ENCODE measurements at places on chromosomes 16 and 17.
A peak's percentile ranks its signal among the peaks of the same experiment; 100 is the strongest.

DNA sequence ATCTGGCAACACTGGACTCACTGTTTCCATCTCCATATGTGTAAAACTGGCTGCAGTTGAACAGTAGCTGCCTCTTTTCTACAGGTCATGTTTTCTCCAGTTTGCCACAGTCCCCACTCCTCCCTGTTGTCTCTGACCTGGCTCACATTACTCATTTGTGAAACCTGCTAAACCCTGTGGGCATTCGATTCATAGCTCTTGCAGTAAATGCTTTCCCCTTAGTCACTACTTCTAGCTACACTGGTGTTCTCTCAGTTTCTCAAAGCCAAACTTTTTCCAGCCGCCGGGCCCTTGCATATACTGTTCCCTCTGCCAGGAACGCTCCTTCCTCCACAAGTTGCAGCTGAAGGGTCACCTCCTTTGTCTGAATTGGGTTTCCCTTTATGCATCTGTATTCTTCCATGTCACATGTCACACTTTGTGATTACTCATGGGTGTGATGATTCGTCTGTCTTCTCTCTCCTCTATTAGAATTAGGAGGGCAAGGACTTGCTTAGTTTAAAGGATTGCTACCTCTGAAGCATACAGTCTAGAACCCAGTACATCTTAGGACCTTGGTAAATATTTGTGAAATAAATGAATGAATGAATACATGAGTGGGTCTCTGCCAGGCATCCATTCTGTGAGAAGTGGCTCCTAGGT is 15.0 kb upstream of the MT4 start:
- no peak for DNase-seq

DNA sequence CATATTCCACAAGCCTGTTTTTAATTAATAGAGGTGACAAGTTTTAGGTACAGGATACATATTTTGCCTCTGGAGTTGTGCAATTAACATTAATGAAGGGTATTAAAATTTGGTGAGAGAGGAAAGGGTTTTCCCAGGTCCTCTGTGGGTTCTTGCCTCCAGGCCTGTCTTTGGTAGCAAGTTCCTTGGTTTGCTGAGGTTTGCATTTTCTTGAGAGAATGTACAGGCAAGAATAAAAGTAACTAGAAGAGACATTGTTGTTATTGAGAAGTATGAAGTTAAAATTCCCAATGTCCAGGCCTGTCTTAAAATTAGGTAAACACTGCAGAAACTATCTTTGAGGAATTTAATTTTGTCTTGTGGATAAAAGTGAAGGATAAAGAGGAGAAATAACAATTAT is 316.9 kb downstream of the WWOX start:
- DNase-seq = no peak

- no peak for DNase-seq
Observed at GRCh38 chr17:2881295-2881694, 85.1 kb downstream of the RAP1GAP2 start.

- DNase-seq = no peak
Observed at GRCh38 chr17:22570144-22570845, 878.0 kb downstream of the KCNJ18 start.

GRCh38 chr16:27969574-27969973 is 93.9 kb downstream of the GSG1L start:
- no peak for DNase-seq

- no peak for DNase-seq
Observed at GRCh38 chr16:61952841-61953240, 83.4 kb downstream of the CDH8 start.

DNA sequence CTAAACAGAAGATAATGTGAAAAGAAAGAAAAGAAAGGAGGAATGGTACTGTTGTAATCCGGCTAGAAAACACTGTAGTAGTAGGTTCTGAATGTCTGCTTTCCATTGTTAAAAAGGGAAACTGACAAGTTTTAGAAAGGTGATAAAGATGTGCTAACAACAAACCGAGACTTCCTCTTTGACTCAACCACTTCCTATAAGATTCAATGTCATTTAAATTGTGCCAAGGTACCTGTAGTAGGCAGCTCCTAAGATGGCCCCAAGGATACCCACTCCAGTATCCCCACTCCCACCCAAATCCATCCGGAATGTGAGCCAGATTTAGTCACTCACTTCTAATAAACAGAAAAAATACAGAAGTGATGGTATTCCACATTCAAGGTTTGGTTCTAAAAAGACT is 31.2 kb downstream of the XYLT1 start:
- no peak for DNase-seq

GRCh38 chr16:75376475-75377161 is 56.7 kb downstream of the CFDP1 start:
- no peak for DNase-seq

DNA sequence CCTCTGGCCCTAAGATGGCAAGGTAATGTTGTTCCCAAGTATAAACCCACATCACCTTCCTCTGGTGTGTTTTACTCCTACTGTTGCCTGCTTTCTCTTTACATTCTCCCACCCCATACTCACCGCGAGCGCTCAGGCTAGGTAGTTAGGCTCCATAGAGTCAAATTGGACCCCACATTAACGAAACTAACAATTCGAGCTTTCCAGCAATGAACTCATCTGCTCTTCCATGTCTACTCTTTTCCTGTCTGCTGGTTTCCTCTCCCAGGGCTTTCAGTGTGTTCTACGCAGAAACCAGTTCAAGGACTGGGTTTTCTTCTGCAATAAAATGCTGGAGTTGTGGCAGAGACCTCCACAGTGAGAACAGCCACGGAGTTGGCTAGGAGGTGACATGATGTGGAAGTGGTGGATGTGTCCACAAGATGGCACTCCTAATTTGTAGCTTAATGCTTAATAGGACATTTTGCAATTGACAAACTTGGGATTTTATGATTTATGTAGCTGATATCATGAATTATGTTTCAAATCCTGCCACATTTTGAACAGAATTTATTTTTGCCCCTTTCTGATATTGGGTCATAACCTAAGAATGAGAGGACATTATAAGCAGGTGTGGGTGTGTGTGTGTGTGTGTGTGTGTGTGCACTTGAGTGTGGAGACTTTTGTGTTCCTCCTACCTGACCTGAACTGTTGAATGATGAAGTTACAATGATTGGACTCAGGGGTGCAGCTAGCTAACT is 2.2 kb upstream of the UQCRC2 start:
- no peak for DNase-seq

GRCh38 chr17:50365649-50366393 is 7.2 kb downstream of the MRPL27 start:
- DNase-seq = no peak

- no peak for DNase-seq
Observed at GRCh38 chr16:85736921-85737320, 14.0 kb downstream of the C16orf74 start.

- peak; percentile 32 for DNase-seq
Observed at GRCh38 chr17:29588562-29589411, 661 bp downstream of the GIT1 start.

- no peak for DNase-seq
Observed at GRCh38 chr17:46003907-46004748, 5.1 kb downstream of the STH start.

GRCh38 chr16:79004309-79004708 is 596.2 kb downstream of the MAF start:
- DNase-seq = no peak

- no peak for DNase-seq
Observed at GRCh38 chr17:72591289-72592241, 470.7 kb downstream of the SOX9 start.

DNA sequence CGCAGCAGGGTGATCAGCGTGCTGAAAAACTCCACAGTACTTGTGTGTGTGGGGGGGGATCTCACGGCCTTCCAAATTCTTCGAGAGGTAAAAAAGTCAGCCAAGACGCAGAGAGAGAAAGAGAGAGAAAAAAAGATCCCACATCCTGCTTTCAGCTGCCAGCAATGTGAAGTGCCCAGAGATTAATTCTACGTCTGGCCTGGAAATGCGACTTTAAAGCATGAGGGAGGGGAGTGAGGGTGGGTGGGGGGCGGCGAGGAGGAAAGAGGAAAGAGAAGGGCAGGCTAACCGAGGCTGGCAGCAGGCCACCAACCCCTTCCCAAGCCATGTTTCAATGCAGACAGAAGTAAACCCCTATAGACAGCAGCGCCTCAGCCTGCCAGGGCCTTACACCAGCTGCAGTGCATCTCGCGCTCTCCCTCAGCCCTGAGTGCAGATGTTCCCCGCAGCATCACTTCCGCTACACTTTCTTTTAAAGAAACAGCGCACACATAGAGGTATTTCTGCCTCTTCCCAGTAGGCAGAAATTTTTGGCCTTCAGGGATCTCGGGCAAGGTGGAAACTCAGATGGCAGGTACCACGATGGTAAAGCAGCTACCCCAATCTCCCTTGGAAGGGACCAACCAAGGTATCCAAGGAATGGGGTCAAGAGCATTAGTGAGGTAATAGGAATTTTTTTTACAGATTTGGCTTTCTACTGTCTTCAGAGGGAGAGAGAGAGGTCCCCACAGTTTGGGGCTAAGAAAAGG is 87.8 kb downstream of the SMG6 start:
- no peak for DNase-seq

DNA sequence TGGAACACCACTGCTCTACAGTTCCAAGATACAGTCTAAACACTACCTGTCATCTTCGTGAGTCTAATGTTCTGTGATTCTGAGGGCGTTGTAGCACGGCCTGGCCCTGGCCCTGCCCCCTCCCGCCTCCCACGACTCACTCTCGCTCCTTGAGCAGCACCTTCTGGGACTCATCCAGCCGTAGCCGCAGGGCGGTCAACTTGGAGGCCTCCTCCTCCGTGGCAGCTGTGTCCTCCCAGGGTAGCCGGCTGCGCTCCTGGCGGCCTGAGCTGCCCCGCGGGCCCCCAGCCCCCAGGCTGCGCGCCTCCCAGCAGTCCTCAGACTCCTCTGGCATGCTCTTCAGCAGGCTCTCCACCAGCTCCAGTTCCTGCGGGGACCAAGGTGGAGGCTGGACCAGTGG is 10.6 kb downstream of the CCDC102A start:
- DNase-seq = no peak

DNA sequence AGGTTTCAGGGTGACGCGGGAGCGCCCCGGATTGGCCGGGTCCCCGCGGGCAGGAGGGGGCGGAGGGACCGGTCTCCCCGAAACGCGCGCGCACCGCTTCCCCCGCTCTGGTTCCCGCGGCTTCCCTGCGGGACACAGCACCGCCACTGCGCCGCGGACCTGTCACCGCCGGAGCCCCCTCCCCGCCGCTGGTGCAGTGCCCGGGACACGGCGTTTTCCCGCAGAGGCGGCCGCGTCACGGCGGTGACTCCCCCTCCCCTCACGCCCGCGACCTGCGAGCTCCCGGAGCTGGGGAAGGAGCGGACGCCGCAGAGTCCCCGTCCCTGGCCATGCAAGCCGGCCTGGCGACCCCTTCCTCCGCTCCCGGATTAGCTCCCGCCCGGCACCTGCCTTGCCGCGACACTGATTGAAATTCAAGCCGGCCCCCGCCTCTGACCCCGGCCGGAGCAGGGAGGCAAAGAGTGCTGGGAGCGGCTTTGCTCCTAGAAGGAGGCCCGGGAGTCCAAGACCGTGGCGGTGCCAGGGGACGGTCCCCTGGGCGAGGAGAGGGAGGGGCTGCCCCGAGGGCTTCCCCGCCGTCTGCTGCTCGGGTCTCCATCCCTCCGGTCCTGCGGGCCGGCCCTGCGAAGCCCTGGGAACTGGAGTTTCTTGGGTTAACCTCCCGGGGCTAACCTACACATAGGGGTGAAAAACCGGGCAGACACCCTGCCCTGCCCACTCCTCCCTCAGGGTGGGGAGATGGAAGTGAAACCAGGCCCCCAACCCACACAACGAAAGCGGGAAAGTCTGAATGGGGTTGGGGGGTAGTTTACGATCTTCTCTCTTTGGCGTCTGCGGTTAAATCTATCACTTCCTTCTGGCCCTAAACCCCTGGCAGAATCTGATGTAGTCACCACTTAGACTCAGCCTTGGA is 1.0 kb downstream of the RHBDL3 start:
- no peak for DNase-seq

DNA sequence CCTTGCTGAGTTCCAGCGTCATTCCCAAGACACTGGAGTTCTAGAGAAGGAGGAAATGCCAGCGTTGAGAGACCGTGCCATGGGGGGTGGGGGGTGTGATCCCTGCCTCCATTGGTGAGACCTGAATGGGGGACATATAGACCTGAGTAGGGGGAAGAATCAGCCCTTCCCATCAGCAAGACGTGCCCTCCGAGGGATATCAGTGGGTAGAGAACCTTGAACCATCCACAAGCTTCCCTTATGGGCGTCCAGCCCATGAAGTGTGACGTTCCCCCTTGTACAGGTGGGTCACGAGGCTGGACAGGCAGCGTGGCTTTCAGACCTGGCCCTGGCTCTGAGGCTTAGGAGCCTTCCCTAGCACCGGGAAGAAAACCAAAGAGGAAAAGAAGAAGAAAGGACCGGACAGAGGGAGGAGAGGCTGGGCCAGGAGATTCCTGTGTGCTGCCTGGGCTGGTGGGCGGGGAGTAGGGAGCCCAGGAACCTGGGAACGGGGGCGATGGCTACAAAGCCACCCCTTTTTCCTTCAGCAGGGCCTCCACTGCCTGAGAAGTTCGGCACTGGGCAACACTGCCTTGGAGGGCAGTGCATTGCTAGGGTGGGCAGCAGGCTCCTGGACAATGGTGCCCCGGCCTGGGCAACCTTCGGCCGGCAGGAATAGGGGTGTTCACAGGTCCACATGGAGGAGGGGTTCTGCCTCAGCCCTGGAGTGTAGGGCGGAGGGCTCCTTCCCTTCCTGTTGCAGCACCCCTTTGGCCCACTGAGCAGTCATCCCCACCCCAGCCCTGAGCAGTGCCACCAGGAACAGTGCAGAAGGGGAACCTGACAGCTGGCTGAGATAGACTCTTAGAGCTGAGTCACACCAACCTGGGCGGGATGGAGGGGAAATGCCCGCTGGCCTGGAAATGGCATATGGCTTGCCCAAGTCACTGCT is 7.2 kb downstream of the RAB11FIP4 start:
- DNase-seq = no peak

GRCh38 chr16:2174396-2175131 is 19.0 kb downstream of the TRAF7 start:
- DNase-seq = no peak

GRCh38 chr17:15919466-15919865 is 25.5 kb upstream of the ADORA2B start:
- DNase-seq = no peak

- no peak for DNase-seq
Observed at GRCh38 chr17:2925011-2925410, 128.8 kb downstream of the RAP1GAP2 start.

DNA sequence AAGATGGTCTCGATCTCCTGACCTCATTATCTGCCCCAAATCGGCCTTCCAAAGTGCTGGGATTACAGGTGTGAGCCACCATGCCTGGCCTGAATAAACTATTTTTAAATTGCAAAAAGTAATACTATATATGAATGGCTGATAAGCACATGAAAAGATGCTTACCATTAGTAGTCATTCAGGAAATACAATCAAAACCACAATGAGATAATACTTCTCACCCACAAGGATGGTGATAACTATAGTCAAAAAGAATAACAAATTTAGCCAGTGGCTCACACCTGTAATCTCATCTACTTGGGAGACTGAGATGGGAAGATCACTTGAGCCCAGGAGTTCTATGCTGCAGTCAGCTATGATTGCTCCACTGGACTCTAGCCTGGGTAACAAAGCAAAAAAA is 2.4 kb upstream of the TACO1 start:
- no peak for DNase-seq

DNA sequence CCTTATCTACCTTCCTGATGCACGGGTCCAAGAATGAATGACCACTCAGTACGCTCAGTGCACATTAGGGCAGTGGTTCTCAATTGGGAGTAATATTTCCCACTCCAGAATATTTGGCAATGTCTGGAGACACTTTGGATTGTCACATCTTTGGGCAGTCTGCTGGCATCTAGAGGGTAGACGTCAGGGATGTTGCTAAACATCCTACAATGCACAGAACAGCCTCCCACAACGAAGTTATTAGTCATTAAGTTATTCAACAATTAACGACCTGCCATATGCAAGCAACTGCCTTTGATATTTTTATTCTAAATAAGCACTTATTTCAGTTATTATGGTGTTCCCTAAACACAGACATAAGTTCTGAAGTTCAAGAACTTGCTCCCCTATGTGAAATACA is 669.3 kb downstream of the TOX3 start:
- DNase-seq = no peak

Measured in NCI-H1930 (cell line).